Brain (organoid and tissue), 16 donors: ENCODE measurements at places on chromosomes 1 and 21. TPM values are rescaled to one million over a fixed set of nuclear protein-coding genes. Genes with fewer than 3 reads are reported as not detected.

TBX19 gene
- polyA plus RNA-seq: 2.6 TPM

AMY1B gene
- polyA plus RNA-seq: not detected

CD247 gene
- polyA plus RNA-seq: 1.0 TPM

NTNG1 gene
- polyA plus RNA-seq: 1.3 TPM

PGBD2 gene
- polyA plus RNA-seq: 2.4 TPM

LIN28A gene
- not detected for polyA plus RNA-seq

WDTC1 gene
- 96.8 TPM for polyA plus RNA-seq

ATP6V1G3 gene
- polyA plus RNA-seq: not detected

MYOG gene
- polyA plus RNA-seq: not detected
